Activated T-helper 17 cell treated with anti-CD3 and anti-CD28 coated beads, Interleukin-2, amount 50 U/mL, for 72 hours (primary cell): ENCODE measurements at places on chromosomes 1 and 21. TPM values are rescaled to one million over a fixed set of nuclear protein-coding genes. Genes with fewer than 3 reads are reported as not detected.

Gene BROX
- 52.3 TPM for total RNA-seq

Gene NTRK1
- total RNA-seq = 13.3 TPM

Gene FAM72D
- total RNA-seq = 11.0 TPM

Gene BMP8A
- total RNA-seq = 0.30 TPM

Gene FMO4
- 2.7 TPM for total RNA-seq

Gene NCDN
- total RNA-seq = 37.1 TPM

Gene GSTM5
- not detected for total RNA-seq

Gene DMRTA2
- total RNA-seq = not detected

Gene C1orf94
- not detected for total RNA-seq

Gene GPR161
- total RNA-seq = 1.1 TPM

Gene UTS2
- 0.58 TPM for total RNA-seq

Gene RGS4
- total RNA-seq = not detected
